ENCODE measurements at places on chromosomes 13 and 19.

DNA sequence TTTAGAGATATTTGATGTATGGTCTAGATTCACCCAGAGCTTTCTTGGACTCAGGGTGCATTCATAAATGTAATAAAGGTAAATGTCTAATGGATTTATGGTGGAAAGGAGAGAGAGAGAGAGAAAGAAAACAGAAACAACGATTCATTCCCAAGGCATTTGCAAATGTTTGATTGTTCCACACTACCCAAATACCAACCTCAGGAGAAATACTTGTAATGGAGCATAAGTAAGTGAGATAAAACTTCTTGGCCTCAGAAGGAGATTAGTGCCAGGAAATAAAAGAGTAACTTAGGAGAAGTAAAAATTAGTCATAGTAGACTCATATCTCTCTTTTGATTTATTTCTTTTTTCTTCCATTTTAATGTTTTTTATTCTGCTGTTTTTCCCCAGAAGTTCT, 40.6 kb upstream of the DGKH start:
- no peak overlapping the region for H3K4me3 ChIP-seq
- peak; percentile 64 for DNase-seq
- peaks cover 19% of the 10 kb centered on the region for H3K4me1 ChIP-seq
- 0 out of 2 replicates have a peak overlapping the region, but pooled peaks have one; percentile 2 for H3K27ac ChIP-seq
- H3K27me3 ChIP-seq, result peaks cover 4% of the 10 kb centered on the region

DNA sequence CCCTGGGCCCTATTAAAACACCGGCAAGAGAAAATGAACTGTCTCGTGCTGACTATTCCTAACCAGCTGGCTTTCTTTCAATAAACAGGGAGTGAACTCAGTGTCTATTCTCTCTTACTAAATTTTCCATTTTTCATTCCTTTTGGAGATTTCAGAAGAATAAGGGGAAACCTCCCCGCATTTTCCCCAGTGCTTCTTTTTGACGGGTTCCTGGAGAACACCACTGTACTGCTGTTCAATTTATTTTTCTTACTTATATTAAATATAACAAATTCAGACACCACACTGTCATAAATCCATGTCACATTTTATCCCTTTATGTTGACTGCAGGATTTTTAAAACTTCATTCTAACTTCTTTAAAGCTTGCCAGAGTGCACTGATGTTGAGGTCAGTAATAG, 75.8 kb downstream of the DCLK1 start:
- no peak for DNase-seq
- no peak overlapping the region for H3K27ac ChIP-seq
- H3K36me3 ChIP-seq, result no peaks in the 10 kb centered on the region
- no peaks in the 10 kb centered on the region for H3K27me3 ChIP-seq

GRCh38 chr19:31658993-31659896, 310.0 kb upstream of the TSHZ3 start:
- H3K4me3 ChIP-seq, result no peak overlapping the region
- H3K36me3 ChIP-seq, result no peaks in the 10 kb centered on the region
- peaks cover 1% of the 10 kb centered on the region for H3K27me3 ChIP-seq

GRCh38 chr19:47227352-47228167, 3.4 kb downstream of the BBC3 start:
- peak overlapping the region; percentile 85 for H3K4me3 ChIP-seq
- H3K4me1 ChIP-seq, result peaks cover 31% of the 10 kb centered on the region
- DNase-seq, result peak; percentile 89
- peaks cover 7% of the 10 kb centered on the region for H3K27me3 ChIP-seq
- H3K36me3 ChIP-seq, result peaks cover 10% of the 10 kb centered on the region

GRCh38 chr19:1860042-1860775, 3.2 kb downstream of the KLF16 start:
- H3K36me3 ChIP-seq, result 0 out of 2 replicates have a peak, but pooled peaks cover 7% of the 10 kb centered on the region
- peak overlapping the region; percentile 92 for H3K4me3 ChIP-seq
- peak overlapping the region; percentile 79 for H3K27ac ChIP-seq
- H3K27me3 ChIP-seq, result no peaks in the 10 kb centered on the region

- H3K27ac ChIP-seq, result no peak overlapping the region
- peaks cover 12% of the 10 kb centered on the region for H3K4me1 ChIP-seq
- DNase-seq, result no peak
- peaks cover 6% of the 10 kb centered on the region for H3K27me3 ChIP-seq
- H3K4me3 ChIP-seq, result no peak overlapping the region
Measured at GRCh38 chr19:54094426-54095000, 6.1 kb downstream of the OSCAR start.

DNA sequence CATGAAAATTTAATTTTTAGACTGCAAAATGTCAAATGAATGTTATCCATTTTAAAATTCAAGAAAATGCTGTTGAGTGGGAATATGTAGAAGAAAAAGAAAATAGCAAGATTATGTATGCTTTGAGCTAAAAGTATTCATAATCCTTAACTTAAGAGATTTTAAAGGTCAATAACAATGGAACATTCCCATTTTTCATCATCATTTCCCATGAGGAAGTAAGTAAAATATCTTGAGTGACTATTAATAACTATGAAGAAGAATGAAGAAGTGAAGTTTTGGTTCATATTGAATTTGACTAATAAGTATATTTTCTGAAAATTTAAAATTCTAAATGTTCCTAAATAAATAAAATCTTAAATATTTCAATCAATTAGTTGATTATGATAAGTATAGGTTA, 273.4 kb downstream of the DACH1 start:
- no peak overlapping the region for H3K4me3 ChIP-seq
- H3K27ac ChIP-seq, result no peak overlapping the region
- H3K27me3 ChIP-seq, result no peaks in the 10 kb centered on the region

DNA sequence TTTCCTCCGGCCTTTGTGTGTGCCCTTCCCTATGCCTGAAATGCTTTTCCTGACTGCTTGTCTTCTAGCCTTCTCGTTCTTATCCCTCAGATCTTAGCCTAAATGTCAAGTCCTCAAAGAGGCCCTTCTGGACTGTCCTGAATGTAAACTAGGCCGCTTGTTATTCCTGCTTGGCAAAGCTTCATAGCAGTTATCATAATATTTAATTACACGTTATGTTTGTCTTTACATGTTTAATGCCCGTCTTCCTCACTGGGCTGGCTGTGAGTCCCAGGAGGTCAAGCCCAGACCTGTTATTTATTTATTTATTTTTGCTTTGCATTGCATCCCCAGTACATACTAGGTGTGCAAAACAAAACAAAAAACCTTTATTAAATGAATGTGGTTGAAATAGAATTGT, 62.7 kb downstream of the SIPA1L3 start:
- no peak for DNase-seq
- no peak overlapping the region for H3K27ac ChIP-seq
- H3K4me1 ChIP-seq, result peaks cover 46% of the 10 kb centered on the region

DNA sequence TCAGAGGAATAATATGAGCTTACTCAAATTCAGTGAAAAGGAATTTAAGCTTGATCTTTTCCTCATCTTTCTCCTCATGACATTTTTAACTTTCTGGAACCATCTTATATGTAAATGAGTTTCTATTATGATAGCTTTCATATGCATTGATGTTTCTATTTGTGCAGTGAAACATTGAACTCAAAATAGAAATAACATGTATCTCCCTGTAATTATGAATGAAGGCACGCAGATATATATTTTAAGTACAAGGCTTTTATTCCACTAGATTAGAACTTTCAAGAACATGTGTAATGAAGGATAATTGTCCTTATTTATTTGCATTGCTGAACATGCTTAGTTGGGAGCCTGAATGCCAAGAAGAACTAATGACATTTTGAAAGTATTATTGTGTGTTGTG, 1391.7 kb upstream of the MIR17HG start:
- H3K27ac ChIP-seq, result no peak overlapping the region
- no peak overlapping the region for H3K4me3 ChIP-seq
- no peaks in the 10 kb centered on the region for H3K4me1 ChIP-seq
- no peaks in the 10 kb centered on the region for H3K27me3 ChIP-seq
- H3K36me3 ChIP-seq, result no peaks in the 10 kb centered on the region

DNA sequence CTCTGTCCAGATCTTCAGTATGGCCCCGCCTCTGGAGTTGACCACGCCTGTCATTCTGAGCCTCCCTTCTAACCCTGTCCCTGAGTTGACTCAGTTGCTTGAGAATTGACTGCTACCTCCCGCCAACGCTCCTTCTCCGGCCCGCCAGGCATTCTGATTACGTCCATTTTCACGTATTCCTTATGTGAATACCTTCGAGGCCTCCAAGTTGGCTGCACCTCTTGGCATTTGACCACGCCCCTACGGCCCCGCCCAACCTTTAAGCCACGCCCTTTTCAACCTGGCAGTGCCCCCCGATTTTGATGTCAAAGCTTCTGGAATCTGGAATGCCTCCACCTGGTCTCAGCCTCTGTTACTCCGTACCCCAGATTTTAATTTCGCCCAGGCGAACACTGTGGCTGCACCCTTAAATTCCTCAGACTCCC, 1.7 kb upstream of the EML2 start:
- H3K27ac ChIP-seq, result peak overlapping the region; percentile 96
- H3K27me3 ChIP-seq, result peaks cover 2% of the 10 kb centered on the region
- H3K4me1 ChIP-seq, result peaks cover 49% of the 10 kb centered on the region
- H3K4me3 ChIP-seq, result peak overlapping the region; percentile 88
- DNase-seq, result no peak

- H3K27me3 ChIP-seq, result no peaks in the 10 kb centered on the region
- H3K4me3 ChIP-seq, result no peak overlapping the region
- DNase-seq, result no peak
- no peaks in the 10 kb centered on the region for H3K36me3 ChIP-seq
- no peak overlapping the region for H3K27ac ChIP-seq
Measured at GRCh38 chr13:50979187-50979586, 69.6 kb downstream of the RNASEH2B start.

- peaks cover 36% of the 10 kb centered on the region for H3K4me1 ChIP-seq
- H3K27ac ChIP-seq, result no peak overlapping the region
Measured at GRCh38 chr13:44955406-44955805, 33.9 kb downstream of the NUFIP1 start.

DNA sequence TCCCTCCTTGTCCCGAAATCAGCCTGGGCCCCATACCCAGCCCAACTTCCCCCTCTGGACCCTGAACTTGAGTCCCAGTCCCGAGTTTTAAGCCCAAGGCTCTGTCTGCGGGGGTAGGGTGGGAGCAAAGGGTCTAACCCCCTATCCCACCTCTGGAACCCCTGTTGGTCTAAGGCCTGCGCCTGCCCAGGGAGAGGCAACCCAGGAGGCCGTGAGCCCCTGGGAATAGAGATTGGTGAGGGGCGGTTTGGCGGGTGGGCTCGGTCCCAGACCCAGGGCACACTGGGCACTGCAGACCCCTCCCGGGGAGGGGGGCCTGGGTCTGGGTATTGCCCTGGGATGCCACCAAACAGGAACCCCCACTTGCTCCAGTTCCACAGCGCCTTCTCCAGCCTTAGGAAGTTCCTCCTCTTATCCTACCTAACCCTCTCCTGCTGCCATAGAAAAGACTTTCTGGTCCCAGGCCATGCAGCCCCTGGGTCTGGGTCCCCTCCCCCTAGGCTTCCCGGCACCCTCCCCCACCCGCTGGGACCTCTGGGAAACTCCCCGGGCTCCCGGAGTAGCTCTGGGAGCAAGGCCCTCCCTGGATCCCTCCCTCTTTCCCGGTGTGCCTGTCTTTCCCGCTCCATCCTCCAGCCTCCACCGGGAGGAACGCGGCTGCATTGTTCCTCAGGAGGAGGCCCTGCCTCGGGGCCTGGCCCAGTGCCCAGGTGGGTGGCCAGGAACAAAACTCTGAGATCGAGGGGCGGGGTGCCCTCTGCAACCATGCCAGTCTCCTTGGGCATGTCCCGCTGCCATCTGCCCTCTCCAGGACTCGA, 33.6 kb upstream of the NANOS3 start:
- peak overlapping the region; percentile 88 for H3K27ac ChIP-seq
- peaks cover 46% of the 10 kb centered on the region for H3K27me3 ChIP-seq
- H3K36me3 ChIP-seq, result peaks cover 32% of the 10 kb centered on the region

DNA sequence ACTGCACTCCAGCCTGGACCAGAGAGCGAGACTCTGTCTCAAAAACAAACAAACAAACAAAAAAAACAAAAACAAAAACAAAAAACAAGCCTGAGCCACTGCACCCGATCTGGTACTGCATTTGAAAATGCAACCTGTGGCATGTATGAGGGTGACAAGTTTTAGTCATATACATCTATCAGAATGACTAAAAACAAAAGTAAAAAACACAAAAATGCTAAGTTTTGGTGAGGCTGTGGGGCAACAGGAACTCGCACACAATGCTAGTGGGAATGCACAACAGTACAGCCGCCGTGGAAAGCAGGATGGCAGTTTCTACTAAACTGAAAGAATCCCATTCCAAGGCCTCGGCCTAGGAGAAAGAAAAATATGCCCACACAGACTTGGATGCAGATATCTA, 7.8 kb downstream of the EBPL start:
- no peak overlapping the region for H3K27ac ChIP-seq
- H3K4me3 ChIP-seq, result no peak overlapping the region
- peaks cover 20% of the 10 kb centered on the region for H3K4me1 ChIP-seq
- H3K36me3 ChIP-seq, result peaks cover 27% of the 10 kb centered on the region
- no peak for DNase-seq

DNA sequence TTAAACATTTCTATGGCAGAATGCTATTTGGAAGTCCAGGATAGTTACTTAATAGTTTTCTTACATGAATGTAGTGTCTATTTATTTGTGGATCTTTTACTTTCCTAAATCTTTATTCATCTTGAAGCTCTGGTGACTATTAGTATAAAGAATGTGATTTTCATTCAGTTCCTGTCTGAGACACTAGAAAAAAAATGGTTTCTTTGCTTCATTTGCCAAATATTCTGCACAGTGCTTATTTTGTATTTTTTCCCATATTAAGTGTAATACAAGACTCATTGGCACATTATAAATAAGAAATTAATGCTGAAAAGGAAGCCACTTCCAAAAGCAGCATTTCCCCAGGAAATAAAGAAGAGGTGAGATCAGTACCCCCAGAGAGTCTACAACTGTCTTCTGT, 109.8 kb downstream of the POSTN start:
- no peaks in the 10 kb centered on the region for H3K27me3 ChIP-seq
- H3K27ac ChIP-seq, result peak overlapping the region; percentile 77
- peaks cover 88% of the 10 kb centered on the region for H3K4me1 ChIP-seq
- no peak for DNase-seq
- H3K4me3 ChIP-seq, result no peak overlapping the region

GRCh38 chr13:35489050-35489449, 12.6 kb upstream of the MAB21L1 start:
- H3K4me3 ChIP-seq, result no peak overlapping the region
- DNase-seq, result no peak
- no peaks in the 10 kb centered on the region for H3K36me3 ChIP-seq
- H3K4me1 ChIP-seq, result peaks cover 45% of the 10 kb centered on the region
- no peaks in the 10 kb centered on the region for H3K27me3 ChIP-seq

DNA sequence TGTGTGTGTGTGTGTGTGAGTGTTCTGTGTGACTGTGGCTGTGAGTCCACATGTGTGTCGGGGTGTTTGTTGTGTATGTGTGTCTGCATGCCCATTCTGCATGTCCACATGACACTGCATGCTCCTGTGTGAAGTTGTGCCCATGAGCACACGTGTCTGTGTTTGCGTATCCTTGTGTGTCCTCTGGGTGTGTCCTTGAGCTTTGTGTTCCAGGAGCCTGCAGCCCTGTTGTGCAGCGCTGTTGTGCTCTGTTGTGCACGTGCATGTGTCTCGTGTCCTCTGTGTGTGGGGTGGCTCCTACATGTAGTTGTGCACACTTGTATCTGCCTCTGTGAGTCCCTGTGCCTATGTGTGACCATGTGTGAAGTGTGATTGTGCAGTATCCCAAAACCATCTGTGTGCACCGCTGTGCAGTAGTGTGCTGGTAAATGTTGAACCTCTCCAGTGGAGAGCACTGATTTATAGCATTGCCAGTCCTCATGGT, 2.2 kb upstream of the ARHGEF18 start:
- H3K4me1 ChIP-seq, result no peaks in the 10 kb centered on the region
- no peaks in the 10 kb centered on the region for H3K36me3 ChIP-seq
- H3K27ac ChIP-seq, result no peak overlapping the region
- no peak overlapping the region for H3K4me3 ChIP-seq
- peaks cover 4% of the 10 kb centered on the region for H3K27me3 ChIP-seq
- DNase-seq, result no peak

GRCh38 chr19:45960595-45961235, 12.9 kb downstream of the NOVA2 start:
- H3K27me3 ChIP-seq, result peaks cover 43% of the 10 kb centered on the region
- no peak overlapping the region for H3K27ac ChIP-seq
- peaks cover 16% of the 10 kb centered on the region for H3K4me1 ChIP-seq
- H3K4me3 ChIP-seq, result no peak overlapping the region
- H3K36me3 ChIP-seq, result no peaks in the 10 kb centered on the region
